ENCODE measurements at places on chromosomes 3 and 15. TPM values are rescaled to one million over a fixed set of nuclear protein-coding genes. Genes with fewer than 3 reads are reported as not detected.

The TMEM212 gene
- total RNA-seq: not detected

- no peak for DNase-seq
Observed at GRCh38 chr15:89293012-89293411, 41.6 kb downstream of the POLG start.

GRCh38 chr3:71031914-71032521 lies 551.5 kb downstream of the FOXP1 start:
- no peak for DNase-seq

The BSN gene
- 0.24 TPM for total RNA-seq

GRCh38 chr3:194142156-194142910 lies 6.4 kb downstream of the HES1 start:
- DNase-seq: no peak

- DNase-seq: no peak
Observed at GRCh38 chr3:112376992-112377391, 44.0 kb downstream of the CD200 start.

DNA sequence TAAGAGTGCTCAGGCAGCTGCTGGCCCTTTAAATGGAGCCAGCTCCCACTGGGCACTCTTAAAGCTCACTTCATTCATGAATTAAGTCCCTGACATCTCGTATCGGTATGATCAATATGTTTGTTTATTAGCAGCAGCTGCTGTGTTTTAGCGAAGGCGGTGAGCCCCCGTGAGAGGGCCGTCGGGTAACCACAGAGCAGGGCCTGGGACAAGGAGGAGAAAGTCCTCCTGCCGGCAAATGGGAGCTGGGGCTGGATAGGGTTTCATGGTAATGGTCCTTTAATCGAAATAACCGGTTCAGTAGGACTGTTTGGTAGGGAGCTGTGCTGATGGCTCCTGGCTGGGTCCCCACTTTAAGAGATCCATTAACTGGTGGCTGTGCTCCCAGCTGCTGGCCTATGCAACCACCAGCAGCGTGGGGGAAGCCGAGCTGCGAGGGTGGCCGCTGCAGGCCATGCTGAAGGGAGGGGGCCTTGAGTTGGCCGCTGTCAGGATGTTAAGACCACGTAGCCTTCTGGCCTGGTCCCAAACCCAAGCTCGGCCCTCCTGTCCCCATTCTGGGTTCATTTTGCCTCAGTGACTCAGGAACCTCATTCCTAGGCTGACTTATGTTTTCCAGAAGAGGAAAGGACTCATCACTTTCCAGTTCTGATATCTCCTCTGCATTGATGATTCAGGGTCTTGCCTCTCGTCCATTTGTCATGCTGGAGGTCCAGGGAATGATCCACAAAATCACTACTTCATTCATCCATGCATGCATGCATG lies 67.6 kb upstream of the NTRK3 start:
- DNase-seq: no peak

- DNase-seq: no peak
Observed at GRCh38 chr15:90907838-90908507, 4.9 kb downstream of the MAN2A2 start.

DNA sequence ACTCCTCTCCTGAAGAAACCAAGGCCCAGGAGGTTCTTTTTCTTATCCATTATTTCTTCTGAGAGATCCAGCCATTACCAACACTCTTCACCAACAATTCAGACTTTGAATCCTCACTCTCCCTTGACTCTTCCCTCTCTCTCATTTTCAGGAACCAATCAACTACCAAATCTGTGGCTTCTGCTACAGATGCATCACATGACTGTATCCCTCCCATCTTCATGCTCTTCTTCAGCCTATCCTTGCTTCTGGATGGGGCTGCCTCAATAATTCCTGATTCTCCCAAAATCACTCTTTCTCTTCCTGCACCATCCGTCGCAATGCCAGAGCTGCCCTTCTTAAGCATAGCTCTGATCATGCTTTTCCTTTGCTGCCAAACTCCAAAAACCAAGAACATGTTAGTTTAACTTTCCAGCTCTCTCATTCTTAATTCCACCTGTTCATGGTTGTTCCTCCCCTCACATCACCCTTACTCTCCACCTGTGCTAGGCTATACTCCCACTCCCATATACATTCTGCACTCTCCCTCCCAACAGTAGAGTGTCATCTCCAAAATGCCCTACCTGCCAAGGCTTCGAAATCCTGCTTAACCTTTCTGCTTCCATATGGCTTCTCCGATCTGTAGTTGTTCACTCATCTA lies 13.5 kb downstream of the PLD1 start:
- no peak for DNase-seq

GRCh38 chr3:195129644-195130492 lies 141.1 kb downstream of the XXYLT1 start:
- no peak for DNase-seq

DNA sequence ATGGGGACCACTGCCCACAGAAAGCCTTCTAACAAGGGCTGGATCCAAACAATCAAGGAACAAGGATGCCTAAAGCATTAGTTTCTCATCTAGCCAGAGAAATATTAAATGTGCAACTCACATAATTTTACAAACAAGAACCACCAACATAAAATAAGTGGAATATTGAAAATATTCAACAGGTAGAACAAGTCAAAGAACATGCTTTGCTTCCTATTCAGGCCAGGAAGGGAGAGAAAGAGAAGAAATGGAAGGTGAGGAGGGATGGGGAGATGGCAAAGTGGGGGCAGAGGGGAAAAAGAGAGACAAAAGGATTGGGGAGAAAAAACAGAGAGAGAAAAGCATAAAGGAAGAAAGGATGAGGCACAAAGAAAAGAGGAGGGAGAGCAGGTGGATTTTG lies 63.1 kb downstream of the SLC12A8 start:
- no peak for DNase-seq

- DNase-seq: no peak
Observed at GRCh38 chr3:55074796-55075195, 146.9 kb upstream of the LRTM1 start.

The UCN2 gene
- not detected for total RNA-seq

DNA sequence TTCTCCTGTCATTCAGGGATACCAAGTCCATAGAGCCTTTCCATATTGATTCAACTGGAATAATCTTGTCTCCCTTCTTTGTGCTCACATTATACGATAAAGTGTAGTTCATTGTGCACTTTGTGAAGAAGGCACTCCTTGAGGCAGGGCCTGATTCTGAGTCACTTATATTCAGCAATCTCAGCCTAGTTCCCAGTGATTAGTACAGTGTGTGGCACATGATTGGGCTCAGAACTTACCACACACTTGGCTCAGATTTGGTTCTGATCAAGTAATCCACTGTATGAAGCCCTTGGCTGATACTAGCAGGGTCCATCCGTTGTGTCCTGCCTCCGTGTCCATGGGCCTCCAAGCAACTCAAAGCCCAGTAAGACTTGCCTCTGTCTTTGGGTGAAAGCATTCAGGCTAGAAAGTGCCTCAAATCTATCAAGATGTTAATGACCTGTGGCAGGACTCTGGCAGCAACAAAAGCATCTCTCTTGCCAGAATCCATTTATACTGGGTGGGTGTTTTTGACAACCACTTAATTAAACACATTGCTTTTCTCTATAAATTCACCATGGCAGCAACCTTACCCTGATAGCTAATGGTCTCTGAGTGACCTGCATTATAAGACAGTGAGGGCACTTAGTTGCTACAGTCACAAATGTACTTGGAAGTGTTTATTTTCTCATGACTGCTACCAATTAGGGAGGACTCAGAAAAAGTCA lies 51.3 kb downstream of the TPRG1 start:
- no peak for DNase-seq

DNA sequence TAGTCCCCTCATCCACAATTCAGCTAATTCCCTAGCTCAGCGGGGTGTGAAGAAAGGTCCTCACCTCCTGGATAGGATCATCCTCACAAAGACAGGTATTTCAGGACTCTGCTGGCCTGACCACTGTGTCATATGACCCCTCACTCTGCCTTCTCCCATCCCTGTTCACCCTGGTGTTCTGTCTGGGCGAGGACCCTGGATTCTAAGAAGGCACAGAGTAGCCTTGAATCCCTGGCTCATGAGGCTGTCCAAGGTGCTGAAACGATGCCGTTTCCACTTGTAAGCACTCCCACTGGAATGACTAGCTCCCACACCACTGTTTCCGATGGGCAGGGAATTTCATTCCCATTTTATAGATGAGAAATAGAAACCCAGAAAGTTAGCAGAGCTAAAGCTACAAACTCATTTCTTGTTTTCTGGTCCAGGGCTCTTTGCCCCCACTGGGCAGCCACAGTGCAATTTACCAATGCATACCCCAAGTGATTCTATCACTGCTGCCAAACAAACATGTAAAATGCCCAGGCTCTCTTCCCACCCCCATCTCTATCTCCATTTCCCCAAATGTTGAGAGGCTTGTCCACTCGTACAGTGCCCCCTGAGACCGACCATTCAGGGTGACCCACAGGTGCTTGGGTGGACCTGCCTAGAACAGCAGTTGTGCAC lies 83.2 kb downstream of the RAB11A start:
- DNase-seq: no peak

GRCh38 chr3:123081718-123082369 lies 15.0 kb downstream of the PDIA5 start:
- no peak for DNase-seq

The RTP1 gene
- not detected for total RNA-seq

DNA sequence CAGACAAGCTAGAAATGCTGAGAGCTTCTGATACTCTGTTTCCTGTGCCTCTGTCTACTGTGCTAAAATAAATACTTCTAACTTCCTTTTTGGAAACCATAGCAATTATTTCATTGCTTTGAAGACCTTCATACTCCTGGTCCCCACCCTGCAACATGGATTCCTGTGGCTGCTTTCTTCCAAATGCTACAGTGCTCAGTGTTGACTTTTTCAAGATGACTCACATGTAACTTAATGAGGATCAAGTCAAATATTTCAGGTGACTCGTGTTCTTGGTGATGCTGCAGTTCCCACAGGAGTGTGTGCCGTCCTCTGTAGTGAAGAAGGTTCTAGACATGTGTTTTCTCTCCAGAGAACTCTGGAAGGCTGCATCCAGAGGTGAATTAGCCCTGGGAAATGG lies 288.6 kb downstream of the CLSTN2 start:
- DNase-seq: no peak

GRCh38 chr15:90558171-90558573 lies 28.4 kb downstream of the CRTC3 start:
- peak; percentile 66 for DNase-seq

GRCh38 chr3:176190755-176191154 lies 1006.5 kb downstream of the TBL1XR1 start:
- DNase-seq: peak; percentile 88

GRCh38 chr3:135382188-135382587 lies 583.3 kb upstream of the PPP2R3A start:
- no peak for DNase-seq

- no peak for DNase-seq
Observed at GRCh38 chr15:72907733-72908132, 124.2 kb upstream of the ADPGK start.

GRCh38 chr3:149701977-149702350 lies 44.1 kb upstream of the WWTR1 start:
- DNase-seq: no peak

The TSC22D2 gene
- total RNA-seq: 2.3 TPM

DNA sequence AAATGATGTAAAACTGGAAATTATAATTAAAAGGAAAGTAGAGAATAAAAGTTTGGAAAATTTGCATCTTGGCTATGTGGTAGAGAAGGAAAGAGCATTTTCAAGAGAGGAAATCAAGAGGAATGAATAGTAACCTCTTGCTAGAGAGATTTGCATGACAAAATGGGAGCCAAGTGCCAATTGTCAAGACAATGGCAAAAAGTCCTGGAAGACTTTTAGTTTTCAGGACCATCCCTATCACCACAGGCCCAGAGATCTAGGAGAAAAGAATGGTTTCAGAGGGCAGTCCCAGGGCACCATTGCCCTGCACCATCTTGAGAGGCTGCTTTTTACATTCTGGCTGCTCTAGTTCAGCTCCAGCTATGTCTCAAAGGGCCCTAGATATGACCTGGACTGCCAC lies 1427.6 kb downstream of the ZPLD1 start:
- DNase-seq: no peak

DNA sequence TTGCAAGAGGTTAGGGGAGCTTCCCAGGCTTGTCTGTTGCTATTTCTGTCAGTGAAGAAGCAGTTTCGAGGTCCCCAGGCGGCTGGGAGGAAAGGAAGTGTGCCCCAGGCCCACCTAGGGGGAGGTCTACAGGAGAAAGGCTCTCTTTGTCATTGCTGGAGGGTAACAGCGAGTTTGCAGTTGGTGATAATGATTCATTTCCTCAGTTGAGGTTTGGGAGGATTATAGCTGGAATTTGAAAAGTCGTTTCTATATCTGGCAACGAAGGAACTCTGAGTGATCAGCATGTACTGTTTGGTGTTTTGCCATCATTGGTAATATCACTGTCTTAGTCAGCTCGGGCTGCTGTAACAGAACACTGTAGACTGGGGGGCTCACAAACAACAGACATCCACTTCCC lies 65.5 kb upstream of the UBE3A start:
- no peak for DNase-seq

DNA sequence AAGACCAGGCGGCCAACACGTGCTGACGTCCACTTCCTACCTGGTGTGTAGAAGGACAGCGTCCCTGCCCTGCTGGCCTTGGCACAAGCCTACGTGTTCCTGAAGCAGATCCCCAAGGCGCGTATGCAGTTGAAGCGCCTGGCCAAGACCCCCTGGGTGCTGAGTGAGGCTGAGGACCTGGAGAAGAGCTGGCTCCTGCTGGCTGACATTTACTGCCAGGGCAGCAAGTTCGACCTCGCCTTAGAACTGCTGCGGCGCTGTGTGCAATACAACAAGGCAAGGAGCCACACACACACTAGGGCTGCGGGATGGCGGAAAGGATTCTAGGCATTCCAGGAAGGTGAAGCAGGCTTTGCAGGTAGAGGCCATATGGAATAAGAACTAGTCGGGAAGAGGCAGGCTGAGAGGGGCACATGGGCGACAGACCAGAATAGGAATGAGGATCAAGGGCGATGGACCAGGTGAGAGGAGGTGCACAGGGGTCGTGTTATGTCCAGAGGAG lies 15.9 kb downstream of the CSRNP1 start:
- DNase-seq: no peak

The MCF2L2 gene
- total RNA-seq: 0.31 TPM

DNA sequence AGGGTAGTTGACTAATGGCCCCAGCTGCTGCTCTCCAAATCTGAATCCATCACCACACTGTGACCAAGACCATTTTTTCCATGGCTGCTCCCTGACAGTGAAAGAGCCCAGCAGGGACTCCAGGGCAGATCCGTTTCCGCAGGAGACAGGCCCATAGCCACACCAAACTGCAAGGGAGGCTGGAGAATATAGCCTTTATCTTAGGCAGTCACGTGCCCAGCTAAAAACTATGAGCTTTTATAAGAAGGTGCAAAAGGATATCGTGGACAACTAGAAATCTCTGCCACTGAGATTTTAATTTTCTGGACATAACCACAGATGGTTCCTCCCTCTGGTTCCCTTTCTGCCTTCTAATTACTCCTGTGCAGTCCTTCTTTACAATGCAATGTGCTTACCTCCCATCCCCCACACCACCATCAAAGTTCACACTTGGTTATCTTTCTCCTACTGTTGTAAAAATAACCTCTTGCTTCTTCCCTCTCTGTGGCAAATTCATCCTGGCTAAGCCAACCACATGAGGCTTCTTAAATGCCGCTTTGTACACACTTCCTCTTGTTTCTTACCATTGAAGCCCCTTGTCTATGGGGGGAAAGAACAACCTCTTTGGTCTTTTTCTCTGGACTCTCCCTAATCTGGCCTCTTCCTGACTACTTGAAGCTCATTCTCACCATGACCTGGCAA lies 233.7 kb downstream of the SHQ1 start:
- DNase-seq: no peak

GRCh38 chr15:78000091-78000926 lies 77.2 kb downstream of the TBC1D2B start:
- peak; percentile 24 for DNase-seq

- DNase-seq: peak; percentile 38
Observed at GRCh38 chr3:158801201-158801600, 653 bp upstream of the MFSD1 start.

Measured in G401 (cell line).